Activated CD4-positive, alpha-beta memory T cell treated with anti-CD3 and anti-CD28 coated beads for 36 hours (primary cell): ENCODE measurements at places on chromosomes 4 and X. TPM values are rescaled to one million over a fixed set of nuclear protein-coding genes. Genes with fewer than 3 reads are reported as not detected.

DNA sequence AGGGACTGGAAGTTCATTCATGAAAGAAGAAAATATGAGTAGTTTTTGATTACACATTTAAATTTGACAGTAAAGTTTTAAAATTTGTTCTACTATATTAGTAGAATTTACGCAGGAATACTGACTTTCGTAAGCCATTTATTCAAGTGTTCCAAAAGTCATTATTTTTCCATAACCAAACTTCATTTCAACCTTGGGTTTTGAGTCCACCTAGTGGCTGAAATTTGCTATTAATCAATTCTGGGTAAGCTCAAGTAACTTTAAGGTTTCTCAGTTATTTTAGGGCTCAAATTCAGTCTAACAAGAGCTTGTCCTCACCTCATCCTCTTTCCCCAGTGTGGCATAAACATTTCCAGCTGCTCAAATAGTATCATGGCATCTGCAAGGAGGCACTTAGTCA is 175.4 kb downstream of the SH3BGRL start:
- peaks cover 2% of the 10 kb centered on the region for H3K27me3 ChIP-seq
- H3K4me3 ChIP-seq: no peak overlapping the region
- no peak overlapping the region for H3K27ac ChIP-seq
- DNase-seq: no peak

- H3K4me1 ChIP-seq: no peaks in the 10 kb centered on the region
- no peak overlapping the region for H3K27ac ChIP-seq
- no peak for DNase-seq
- H3K27me3 ChIP-seq: no peaks in the 10 kb centered on the region
- H3K36me3 ChIP-seq: no peaks in the 10 kb centered on the region
Observed at GRCh38 chr4:59772641-59773139, 1427.4 kb upstream of the ADGRL3 start.

DNA sequence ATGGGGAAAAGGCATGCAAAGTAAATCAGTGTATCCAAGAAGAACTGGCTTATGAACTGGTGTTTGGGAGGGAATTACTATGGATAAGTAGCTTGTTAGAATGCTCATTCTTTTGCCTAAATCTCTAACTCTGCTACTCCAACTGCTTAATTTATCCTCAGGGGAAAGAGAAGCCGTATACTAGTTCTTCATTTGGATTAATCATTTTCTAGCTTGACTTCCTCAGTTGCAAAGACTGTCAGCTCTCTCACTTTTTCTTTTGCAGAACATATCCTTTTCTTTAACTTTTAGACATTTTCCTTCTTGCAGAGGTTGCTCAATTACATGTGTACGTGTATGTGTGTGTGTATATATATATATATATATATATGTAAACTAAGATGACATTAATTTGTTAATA is 21.9 kb downstream of the GPRIN3 start:
- no peak for DNase-seq
- H3K4me3 ChIP-seq: peak overlapping the region; percentile 62
- no peaks in the 10 kb centered on the region for H3K27me3 ChIP-seq
- H3K27ac ChIP-seq: peak overlapping the region; percentile 86
- H3K4me1 ChIP-seq: peaks cover 92% of the 10 kb centered on the region

- H3K27me3 ChIP-seq: no peaks in the 10 kb centered on the region
- no peak overlapping the region for H3K27ac ChIP-seq
- no peaks in the 10 kb centered on the region for H3K36me3 ChIP-seq
- H3K4me3 ChIP-seq: no peak overlapping the region
- no peak for DNase-seq
Observed at GRCh38 chrX:74346088-74346487, 42.1 kb downstream of the ZCCHC13 start.

DNA sequence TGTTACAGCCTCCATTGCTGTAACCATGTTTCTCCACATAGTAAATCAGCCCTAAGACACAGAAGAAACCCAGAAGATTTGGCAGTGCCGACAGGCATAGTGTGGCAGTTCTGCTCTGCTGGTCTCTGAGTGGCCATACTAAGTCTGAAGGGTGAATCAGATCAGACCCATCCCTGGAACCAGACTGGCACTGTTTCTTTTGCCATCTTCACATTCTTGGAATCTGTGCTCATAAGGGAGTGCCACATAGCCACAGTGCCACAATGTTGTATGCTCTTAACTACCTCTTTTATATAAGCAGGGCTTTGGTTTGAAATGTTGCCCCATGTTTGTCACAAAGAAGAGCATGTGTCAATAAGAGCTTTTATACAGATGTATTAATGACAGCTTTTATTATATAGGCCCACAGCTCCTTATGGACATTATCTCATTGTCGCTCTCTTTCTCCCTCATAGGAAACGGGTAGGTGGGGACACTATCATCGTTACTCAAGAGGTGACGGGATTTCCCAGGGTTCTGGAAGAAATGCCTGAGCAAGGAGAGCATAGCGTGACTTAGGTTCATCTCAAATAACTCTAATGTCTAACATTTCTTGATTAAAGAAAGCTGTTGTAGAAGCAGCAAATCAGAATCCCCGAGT is 128.2 kb downstream of the CBR4 start:
- H3K36me3 ChIP-seq: peaks cover 1% of the 10 kb centered on the region
- no peak overlapping the region for H3K27ac ChIP-seq
- H3K27me3 ChIP-seq: peaks cover 39% of the 10 kb centered on the region
- no peak for DNase-seq
- peaks cover 8% of the 10 kb centered on the region for H3K4me1 ChIP-seq
- H3K4me3 ChIP-seq: no peak overlapping the region

- H3K36me3 ChIP-seq: no peaks in the 10 kb centered on the region
- peaks cover 7% of the 10 kb centered on the region for H3K4me1 ChIP-seq
- no peak overlapping the region for H3K27ac ChIP-seq
- H3K4me3 ChIP-seq: no peak overlapping the region
Observed at GRCh38 chr4:68499021-68499420, 51.8 kb downstream of the TMPRSS11E start.

DNA sequence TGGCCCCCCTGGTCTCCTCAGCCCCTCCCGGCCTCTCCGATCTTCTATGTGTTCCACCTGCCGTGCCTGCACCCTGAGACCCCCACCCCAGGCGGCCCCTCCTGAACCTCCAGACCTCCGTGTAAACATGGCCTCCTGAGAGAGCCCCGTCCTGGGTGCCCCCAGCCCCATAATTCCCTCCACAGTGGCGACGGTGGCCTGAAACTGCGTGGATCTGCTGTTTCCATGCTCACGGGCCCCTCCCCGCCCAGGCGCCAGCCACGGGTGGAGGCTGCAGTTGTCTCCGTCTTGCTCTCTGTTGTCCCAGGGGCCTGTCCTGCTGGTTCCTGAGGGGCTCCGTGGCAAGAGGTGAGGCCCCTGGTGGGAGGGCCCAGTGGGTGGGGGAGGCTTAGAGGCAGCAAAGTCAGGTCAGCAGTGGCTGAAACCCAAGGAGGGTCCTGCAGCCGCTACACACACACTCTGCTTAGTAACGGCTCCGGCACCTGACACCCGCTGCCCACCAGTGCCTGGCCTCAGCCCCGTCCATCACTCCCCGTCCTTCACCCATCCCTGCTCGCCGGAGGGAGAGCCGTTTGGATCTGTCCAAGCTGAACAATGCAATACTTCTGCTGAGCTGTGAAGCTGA is 75.8 kb downstream of the FAM53A start:
- no peak for DNase-seq
- no peak overlapping the region for H3K27ac ChIP-seq
- no peak overlapping the region for H3K4me3 ChIP-seq
- no peaks in the 10 kb centered on the region for H3K27me3 ChIP-seq
- peaks cover 17% of the 10 kb centered on the region for H3K4me1 ChIP-seq
- H3K36me3 ChIP-seq: no peaks in the 10 kb centered on the region

GRCh38 chr4:168751263-168752225 is 254.7 kb downstream of the PALLD start:
- H3K36me3 ChIP-seq: no peaks in the 10 kb centered on the region
- H3K4me3 ChIP-seq: no peak overlapping the region
- H3K4me1 ChIP-seq: no peaks in the 10 kb centered on the region

DNA sequence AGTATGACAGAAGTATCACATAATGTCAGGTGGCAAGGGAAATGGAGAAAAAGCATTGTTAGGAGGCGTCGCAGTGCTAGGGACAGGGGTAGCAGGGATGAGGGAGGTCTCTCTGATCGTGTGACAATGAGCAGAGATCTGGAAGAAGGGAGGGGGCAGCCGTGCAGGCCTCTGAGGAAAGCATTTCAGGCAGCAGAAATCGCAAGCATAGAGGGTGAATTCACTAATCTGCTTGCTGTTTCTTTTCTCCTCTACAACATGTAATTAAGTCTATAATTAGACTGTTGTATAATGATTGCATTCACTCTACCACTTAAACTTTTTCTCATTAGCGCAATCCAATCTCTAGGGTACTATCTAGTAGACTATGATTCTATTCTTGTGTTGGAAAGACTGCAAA is 9.1 kb downstream of the CYP4V2 start:
- peaks cover 27% of the 10 kb centered on the region for H3K4me1 ChIP-seq
- no peaks in the 10 kb centered on the region for H3K27me3 ChIP-seq
- H3K36me3 ChIP-seq: peaks cover 10% of the 10 kb centered on the region
- DNase-seq: no peak
- no peak overlapping the region for H3K27ac ChIP-seq

DNA sequence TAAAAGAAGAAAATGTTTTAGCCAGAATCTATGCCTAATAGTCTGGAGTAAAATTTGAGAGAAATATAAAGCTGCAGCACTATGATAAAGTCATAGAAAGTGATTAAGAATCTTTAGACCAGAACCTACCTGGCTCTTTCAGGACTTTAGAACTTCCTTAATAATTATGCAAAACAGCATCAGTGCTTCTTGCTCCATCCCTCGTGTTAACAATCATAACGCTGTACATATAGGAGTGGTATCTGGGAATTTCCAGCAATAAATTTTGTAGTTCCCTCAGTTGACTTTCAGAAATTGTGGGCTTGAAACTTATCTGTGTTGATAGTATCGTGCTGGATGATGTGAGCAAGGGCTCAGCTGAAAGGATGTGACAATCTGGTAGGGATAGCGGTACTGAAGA is 102.1 kb upstream of the RASGEF1B start:
- no peaks in the 10 kb centered on the region for H3K27me3 ChIP-seq
- no peak for DNase-seq
- no peak overlapping the region for H3K27ac ChIP-seq
- H3K4me1 ChIP-seq: no peaks in the 10 kb centered on the region
- no peaks in the 10 kb centered on the region for H3K36me3 ChIP-seq

DNA sequence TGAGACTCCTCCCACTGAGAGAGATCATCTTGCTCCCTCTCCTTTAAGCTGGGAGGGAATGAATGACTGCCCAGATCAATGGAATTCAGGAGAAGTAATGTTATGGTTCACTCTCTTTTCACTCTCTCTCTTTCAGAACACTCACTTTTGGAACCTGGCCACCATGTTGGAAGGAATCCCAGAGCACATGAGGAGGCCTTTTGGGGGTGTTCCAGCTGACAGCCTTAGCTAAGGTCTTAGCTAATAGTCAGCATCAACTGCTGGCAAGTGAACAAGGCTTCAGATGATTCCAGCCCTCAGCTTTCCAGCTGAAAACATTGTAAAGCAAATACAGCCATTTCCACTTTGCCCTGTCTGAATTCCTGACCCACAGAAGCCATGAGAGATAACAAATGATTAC is 124.0 kb upstream of the CLNK start:
- no peaks in the 10 kb centered on the region for H3K36me3 ChIP-seq
- no peaks in the 10 kb centered on the region for H3K4me1 ChIP-seq
- peaks cover 3% of the 10 kb centered on the region for H3K27me3 ChIP-seq
- H3K4me3 ChIP-seq: no peak overlapping the region
- no peak overlapping the region for H3K27ac ChIP-seq

DNA sequence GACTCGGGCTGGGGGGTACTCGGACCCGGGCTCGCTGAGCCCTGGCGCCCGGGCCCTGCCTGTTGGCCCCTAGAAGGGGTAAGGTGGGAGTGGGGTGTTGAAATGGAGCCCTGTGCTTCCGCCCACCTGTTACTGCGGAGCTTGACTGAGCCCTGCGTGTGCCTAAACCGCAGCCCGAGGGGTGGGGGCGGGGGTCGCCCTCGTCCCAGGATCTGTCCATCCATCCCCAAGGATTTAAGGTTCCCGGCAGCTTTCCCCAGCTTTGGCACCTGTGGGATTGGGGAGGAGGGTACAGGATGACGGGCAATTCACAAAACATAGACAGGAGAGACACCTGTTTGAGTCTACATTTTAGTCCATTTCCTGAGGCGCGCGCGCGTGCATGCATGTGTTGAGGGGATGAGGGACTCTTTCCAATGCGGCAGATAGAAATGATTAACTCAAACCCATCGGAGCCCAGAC is 779 bp downstream of the GABRQ start:
- no peaks in the 10 kb centered on the region for H3K4me1 ChIP-seq
- H3K36me3 ChIP-seq: no peaks in the 10 kb centered on the region
- H3K27ac ChIP-seq: no peak overlapping the region
- H3K27me3 ChIP-seq: peaks cover 15% of the 10 kb centered on the region
- no peak for DNase-seq

- DNase-seq: no peak
- no peak overlapping the region for H3K4me3 ChIP-seq
- H3K36me3 ChIP-seq: no peaks in the 10 kb centered on the region
- H3K4me1 ChIP-seq: no peaks in the 10 kb centered on the region
- H3K27ac ChIP-seq: no peak overlapping the region
Observed at GRCh38 chr4:70425306-70425705, 27.6 kb downstream of the OPRPN start.

DNA sequence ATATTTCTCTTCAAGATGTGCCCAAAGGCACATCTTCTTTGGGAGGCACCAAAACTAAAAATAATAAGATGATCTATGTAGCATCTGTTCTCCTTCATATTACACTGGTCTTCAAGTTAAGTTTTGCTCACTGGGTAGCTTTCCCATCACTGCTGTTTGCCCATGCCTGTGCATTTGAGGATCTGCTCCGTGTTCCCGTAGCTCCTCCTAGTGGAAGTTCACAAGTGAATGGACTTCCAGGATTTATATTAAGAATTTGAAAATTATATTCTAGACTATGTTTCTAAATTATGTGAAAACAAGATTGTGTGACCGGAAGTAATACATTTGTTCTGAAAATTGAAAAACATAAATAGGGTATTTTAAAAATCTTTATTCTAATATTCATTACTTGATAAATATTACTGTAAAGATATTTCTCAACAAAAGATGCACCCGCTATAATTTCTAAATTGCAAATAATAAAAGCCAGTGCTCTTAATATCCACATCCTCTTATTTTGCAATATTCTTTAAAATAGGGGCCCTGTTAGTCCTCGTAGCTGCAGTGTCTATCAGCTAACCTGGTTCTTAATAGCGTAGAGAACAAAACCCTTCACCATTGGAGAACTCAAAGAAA is 147.7 kb downstream of the RBM46 start:
- no peaks in the 10 kb centered on the region for H3K36me3 ChIP-seq
- H3K4me3 ChIP-seq: no peak overlapping the region
- H3K27ac ChIP-seq: no peak overlapping the region

GPR82 gene
- 0.07 TPM for total RNA-seq

PABPC1L2B gene
- total RNA-seq: not detected
